ENCODE measurements at places on chromosomes 5 and 9.

DNA sequence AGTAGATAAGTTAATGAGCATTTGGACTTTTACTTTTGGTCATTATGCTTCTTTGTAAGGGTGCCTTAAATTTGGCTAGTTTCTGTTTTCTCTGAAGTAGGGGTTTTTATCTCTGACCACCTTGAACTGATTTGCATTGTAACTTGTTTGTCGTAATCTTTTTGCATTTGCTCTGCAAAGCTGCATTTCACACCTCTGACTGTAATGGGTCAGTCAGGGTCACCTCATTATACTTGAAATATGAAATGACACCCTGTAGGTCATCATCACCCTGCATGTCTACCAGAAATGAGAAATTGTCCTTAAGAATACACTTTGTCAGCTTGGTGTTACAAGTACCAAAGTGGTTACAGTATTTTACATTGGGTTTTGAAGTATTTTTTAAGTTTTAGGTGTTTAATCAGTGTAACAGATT is 74.0 kb downstream of the KCNN2 start:
- no peak for DNase-seq

DNA sequence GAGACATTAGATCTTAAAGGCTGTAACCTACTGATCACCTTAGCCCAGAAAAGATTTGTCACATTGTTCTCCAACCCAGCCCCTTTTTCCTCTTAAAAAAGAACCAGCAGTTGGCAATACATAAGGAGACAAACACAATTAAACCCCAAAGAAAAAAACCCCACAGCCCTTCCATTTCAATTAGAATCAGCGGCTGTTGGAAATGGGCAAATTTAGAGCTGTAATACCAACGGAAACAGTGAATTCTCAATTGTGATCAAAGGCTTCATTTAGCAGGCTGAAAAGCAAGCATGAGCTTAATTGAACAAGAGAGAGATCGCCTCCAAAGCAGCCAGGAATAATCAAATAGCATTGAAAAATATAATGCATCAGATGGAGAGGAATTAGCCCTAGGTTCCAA is 153.6 kb downstream of the FAM114A2 start:
- DNase-seq = no peak

DNA sequence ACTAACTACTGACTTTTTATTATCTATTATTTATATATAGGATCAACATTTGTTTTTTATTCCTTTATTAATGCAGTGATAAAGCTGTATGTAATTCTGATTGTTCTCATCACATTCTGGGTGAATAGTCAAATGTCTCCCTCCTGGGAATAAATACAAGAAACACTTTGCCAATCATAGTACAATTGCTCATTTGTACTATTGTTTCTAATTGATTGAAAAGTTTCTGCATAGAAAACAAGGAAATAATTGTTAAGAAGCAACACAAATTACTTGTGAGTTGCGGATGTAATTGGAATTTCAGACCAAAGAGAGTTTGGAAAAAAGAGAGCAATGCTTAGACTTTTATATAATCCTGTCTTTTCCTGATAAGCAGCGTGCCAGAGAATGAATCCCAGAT is 1013.9 kb downstream of the EFNA5 start:
- no peak for DNase-seq

- DNase-seq = no peak
Measured at GRCh38 chr5:130992095-130992494, 173.0 kb downstream of the HINT1 start.

GRCh38 chr9:16515207-16515606 is 355.3 kb downstream of the BNC2 start:
- no peak for DNase-seq

DNA sequence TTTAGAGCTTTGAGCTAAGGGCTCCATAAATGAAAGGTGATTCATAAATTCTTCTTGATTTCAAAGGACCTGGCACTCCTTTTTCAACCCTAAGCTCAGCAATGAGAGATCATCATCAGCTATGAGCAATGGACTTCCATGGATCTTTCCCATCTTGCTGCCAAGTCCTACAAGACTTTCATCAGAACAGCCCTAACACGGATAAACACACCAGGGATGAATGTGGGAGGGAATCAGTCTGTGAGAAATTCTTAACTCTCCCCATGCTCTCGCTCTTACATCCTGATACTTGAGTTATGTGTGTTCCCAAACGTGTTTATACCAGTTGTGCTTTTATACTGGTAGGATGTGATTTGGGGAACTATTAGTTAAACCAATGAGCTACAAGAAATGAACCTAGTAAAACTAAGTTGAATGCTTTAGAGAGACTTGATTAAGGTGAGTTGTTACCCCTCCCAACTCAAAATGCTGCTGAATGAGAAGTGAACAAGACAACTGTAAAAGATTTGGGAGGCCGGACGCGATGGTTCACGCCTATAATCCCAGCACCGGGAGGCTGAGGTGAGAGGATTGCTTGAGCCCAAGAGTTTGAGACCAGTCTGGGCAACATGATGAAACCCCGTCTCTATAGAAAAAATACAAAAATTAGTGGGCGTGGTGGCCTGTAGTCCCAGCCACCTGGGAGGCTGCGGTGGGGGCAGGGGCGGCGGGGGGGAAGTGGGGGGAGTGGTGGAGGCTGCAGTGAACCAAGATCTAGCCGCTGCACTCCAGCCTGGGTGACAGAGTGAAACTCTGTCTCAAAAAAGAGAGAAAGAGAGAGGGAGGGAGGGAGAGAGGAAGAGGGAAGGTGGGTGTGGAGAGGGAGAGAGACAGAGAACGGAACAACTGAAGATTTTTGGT is 5.2 kb upstream of the RPL26L1 start:
- DNase-seq = no peak

DNA sequence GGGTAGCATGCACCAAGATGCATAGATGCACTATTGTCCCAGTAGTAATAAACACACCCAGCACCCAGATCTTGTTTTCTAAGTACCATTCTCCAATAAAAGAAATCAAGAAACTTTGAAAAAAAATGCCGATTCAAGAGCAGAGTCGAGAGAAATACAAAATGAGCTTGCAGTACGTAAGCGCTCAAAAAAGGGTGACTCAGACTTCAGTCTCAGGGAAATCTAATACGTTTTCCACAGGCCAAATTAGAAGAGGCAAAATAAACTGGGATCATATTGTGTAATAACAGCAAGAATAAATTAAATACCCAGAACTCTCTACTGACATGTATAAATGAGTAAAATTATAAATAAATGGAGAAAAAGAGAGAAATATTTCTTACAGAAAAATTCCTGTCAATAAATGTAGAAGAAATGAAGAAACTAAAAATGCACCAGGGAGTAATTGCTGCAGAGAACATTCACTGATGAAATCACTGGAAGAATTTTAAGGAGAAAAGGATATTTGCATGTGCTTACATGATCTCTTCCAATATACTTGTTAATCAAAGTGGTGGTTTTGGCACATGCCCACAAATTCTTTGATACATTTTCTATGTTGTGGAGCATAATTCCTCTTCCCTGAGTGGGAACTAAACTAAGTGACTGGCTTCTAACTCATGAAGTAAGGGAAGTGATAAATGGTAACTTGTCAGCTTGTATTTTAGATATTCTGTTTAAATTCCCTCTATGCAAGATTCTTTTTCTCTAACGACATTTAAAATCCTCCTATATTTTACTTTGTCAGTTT is 567.6 kb upstream of the ADAMTS16 start:
- no peak for DNase-seq

DNA sequence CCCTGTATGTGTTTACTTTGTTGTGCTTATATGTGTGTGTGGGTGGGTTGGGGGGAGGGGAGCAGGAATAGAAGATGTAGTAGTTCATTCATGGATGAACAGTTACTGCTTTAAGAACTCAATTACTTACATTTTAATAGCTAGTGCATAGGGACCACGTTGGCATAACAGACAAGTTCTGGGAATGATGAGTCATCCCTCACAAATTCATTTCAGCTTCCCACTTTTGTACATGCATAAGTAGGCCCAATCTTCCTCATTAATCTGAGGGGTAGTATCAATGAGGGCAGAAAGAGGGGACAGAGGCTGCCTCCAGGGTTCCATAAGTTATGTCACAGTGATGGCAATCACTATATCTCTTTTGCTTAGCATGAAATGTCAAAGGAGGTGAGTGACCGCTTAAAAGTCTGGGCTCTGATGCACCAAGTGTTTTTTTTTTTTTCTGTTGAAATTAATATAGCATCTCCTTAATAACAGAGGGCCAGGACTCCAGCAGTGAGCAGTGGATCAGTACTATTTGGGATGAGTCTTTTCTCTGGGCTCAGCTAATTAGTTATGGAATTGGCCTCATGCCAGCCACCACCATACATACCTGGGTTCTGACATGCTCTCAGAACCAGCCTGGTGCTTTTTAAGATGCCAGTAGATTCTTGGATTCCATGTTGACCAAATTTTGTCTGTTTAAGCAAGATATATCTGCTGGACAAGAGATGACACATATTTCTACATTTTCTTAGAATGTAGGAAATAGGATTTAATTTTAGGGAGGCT is 37.1 kb downstream of the PRDM6 start:
- DNase-seq = no peak

DNA sequence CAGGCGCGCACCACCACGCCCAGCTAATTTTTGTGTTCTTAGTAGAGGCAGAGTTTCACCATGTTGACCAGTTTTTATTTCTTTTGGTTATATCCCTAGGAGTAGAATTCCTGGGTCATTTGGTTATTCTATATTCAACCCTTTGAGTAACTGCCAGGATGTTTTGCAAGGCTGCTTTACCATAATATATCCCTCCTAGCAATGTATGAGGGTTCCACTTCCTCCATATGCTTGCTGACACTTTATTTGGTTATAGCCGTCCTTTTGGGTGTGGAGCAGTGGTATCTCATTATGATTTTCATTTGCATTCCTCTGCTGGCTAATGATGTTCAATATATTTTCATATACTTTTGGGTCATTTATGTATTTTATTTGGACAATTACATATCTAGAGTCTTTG is 81.2 kb downstream of the RAB24 start:
- no peak for DNase-seq

GRCh38 chr5:63262185-63262981 is 683.8 kb downstream of the LRRC70 start:
- no peak for DNase-seq

DNA sequence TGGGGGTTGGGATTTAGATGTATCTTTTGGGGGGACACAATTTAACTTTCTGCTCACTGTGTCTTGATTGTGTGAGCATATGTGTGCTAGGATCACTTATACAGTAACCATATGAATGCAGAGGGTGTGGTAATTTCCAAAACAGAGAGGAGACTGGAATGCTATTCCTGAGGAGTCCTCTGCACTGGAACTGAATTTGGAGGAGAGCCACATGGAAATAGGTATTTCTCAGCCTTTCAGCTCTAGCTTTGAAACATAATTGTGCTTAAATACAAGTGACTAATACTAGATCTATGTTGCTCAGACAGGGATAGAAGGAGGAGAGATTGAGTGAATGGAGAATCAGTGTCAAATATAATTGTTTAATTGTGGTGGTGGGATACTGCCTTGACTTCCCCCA is 45.5 kb downstream of the FOCAD start:
- no peak for DNase-seq

DNA sequence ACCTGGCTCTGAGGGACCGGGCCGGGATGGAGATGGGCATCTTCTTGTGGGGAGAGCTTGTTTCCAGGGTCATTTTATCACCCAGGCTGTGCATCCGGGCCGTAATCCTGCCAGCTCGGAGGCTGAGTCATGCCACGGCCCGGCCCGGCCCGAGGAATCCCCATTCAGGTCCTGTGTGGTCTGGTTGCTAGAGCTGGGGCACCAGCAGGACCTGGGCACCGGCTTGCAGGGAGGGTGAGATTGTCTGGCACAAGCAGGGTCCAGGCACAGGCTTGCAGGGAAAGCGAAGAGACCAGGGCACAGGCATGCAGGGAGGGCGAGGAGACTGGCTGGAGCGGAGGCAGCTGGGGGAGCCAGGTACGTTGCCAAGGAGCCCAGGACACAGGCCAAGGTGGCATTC is 106.8 kb downstream of the RXRA start:
- DNase-seq = no peak

DNA sequence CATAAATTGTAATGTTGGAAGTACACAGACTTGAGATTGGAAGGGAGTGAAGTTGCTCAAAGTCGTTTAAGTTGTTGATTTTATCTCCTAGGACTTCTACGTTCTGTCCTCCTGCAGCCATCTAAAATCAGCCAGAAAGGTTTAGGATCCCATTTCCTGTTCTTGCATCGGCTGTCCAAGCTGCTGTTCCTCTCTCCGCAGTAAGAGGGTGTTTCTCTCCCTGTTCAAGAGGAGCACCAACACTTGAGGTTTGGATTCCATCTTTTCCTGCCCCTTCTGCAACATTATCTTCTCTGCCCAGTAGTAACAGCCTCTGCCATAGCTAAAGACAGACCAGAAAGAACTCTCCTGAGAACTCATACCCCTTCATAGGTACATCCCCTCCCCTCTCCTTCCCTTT is 373.4 kb downstream of the GADD45G start:
- no peak for DNase-seq

DNA sequence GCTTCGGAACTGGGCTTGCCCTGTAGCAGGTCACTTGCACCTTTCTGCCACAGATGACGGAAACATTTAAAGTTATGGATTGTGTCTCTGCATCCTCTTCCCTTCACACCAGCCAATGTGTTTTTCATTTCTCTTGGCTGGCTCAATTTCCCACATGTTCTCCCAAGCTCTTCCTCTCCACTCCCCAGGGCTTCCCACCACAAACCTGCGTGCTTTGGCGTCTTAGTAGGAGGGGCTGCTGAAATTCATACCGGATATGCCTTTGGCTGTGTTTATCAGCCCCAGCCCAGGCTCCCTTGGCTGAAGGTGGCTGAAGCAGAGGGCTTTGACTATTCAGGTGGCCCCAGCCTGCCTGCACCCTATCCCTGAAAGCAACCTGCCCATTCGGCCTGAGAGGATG is 32.1 kb downstream of the ADRB2 start:
- DNase-seq = no peak

- DNase-seq = no peak
Measured at GRCh38 chr5:140248414-140248813, 54.5 kb downstream of the PFDN1 start.

GRCh38 chr5:111676926-111677415 is 80.0 kb downstream of the NREP start:
- DNase-seq = no peak

DNA sequence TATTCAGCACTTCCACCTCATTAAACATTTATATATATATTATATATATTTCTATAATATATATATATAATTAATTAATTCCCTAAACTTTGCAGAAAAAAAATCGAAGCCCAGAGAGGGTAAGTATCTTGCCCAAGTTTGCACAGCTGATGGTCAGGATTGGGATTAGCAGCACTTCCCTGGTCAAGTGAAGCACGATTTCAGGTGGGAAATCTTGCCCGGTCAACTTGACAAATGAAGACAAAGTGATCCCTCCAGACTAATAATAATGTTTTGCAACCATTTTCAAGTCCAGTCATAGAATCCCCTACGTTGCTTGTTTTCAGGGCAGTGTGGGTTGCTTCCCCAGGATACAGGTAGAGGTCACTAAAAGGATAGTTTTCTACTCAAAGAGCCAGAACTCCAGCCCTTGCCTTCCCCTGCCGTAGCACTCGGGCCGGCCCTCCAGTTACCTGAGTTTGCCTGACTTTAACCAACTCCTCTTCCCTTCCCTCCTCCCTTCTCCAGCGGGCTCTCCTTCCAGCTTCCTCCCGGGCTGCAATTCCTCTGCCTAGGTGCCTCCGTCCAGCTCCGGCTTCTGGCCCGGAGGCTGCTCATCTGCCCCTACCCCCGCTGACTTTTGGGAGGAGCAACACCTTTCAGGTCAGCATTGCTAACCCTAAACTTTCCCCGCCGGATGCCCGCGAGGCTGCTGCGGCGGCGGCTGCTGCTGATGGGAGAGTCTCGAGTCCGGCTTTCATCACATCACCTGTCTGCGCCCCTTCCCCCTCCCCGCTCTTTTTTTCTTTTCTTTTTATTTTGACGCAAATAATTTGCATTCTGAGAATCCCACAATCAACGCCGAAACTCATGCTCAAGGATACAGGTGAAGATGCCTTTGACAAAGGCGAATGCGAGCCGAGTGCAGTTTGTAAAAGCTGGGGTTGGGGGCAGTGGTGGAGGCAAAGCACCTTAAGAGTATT is 930 bp downstream of the PRLR start:
- DNase-seq = no peak
